ENCODE measurements at places on chromosomes 6 and 20.
A peak's percentile ranks its signal among the peaks of the same experiment; 100 is the strongest.

DNA sequence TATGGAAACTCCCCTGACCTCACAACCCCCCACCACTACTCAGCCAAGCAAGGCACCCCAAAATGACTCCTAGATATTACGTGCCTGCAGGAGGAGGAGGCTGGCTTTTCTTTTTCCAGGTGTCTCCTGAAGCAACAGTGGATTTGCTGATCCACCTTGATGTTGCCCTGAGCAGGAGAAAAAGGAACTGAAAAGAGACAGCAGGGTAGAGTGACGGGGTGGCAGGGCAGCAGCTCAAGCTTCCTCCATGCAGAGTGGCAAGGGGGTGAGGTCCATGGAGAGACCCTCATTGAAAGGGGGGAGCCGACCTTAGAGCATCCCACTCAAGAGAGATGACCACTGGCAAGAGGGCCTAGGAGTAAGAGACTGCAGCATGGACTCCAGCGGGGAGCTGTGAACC is 112.0 kb upstream of the SIRPA start:
- no peak for DNase-seq

GRCh38 chr6:85580878-85581267 is 12.8 kb downstream of the SNX14 start:
- no peak for DNase-seq

GRCh38 chr6:117548797-117549301 is 53.5 kb downstream of the GOPC start:
- no peak for DNase-seq

DNA sequence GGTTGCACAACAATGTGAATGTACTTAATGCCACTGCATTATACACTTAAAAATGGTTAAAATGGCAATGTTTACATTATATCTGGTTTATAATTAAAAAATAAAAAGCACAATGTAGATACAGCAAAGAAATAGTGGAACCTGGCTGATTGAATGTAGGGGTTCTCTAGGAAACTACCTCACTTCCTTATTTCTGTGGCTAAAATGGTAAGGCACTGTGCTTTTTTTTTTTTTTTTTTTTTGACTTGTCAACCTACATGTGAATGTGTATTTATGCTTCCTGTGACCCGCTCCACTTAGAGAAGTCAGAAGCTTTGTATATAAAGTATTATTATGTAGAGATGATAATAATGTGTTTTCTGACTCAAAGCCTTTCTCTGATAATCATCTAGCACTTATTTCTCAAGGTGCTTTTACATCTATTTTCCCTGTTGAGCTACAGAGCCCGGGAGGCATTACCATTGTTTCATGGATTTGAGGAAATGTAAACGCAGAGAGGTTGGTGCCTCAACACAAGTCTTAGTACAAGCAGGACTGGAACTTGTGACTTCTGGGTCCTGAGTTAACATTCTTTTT is 55.0 kb downstream of the SOX4 start:
- no peak for DNase-seq

- no peak for DNase-seq
Observed at GRCh38 chr20:40218316-40218969, 470.6 kb downstream of the MAFB start.

DNA sequence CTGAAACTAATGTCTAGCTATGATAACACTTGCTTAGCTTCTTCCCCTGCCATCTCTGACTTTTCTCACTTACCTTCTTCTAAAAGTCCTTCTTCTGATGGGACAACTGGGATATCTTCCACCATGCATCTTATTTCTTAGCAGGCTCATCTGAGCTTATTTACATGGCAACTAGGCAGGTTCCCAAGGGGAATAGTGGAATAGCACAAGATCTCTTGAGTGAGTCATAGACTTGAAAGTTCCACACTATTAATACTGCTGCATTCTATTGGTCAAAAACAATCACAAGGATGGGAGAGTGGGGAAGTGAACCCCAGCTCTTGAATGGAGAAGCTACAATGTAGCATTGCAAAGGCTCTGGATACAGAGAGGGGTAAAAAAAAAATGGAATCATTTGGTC is 142.1 kb downstream of the HAO1 start:
- DNase-seq: no peak

GRCh38 chr6:47698342-47698787 is at the start of gene ADGRF4:
Gene ADGRF4 (plus strand): TSS chr6:47698580. CDS start chr6:47707246, 8,666 bp downstream.
- DNase-seq: no peak

- DNase-seq: no peak
Observed at GRCh38 chr20:64006490-64006889, 25.6 kb downstream of the PRPF6 start.

DNA sequence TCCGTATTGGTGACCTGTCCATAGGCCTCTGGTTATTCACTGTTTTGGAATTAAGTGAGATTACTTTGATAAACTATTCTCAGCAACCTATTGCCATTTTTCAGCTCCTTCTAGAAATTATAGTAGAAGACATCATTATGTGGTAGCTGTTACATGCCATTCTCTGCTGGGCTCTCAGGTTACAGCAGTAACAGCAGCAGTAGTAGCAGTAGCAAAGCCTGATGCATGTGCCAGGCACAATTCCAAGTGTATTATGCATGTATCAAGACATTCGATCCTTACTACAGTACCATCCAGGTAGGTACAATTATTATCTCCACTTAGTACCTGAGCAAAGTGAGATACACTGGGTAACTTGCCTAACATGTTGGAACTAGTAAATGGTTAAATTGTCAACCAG is 74.3 kb downstream of the RPS12 start:
- no peak for DNase-seq

DNA sequence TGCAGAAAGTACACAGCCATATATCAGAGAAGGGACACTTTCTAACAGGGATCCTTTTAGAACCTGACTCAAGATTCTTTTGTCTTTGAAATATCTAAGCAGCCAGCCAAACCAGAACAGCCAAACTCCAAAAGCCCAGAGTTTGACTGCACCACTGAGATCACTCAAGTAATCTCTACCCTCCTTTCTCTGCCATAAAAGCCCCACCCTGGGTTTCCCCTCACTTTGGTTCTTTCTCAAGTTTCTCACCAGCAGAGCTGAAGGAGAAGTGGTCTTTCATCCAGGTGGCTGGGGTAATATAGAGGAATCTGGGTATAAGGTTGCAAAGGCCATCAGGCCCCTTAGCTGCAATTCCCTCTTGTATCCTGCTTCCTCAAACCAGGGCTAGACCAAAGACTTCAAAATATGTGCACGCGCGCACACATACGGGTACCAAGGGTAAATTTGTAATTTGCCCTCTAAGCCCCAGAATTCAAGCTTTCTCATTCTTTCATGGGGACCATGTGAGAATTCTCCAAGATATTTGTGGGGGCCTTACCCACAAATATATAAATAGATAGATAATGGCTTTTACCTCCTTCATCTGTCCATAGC is 42.9 kb downstream of the GPX5 start:
- DNase-seq: no peak

DNA sequence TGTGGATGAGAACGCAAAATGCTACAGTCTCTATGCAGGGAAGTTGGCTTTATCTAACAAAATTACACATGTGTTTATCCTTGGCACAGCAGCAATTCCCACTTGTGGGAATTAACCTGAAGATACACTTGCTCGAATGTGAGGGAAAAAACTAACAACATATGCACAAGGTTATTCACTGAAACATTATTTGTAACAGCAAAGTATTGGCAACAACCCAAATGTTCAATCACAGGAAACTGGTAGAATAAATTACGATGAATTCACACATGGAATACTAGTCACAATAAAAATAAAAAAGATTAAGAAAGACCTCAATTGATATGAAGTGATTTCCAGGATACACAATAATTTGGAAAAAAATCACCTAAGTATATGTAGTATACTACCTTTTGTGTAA is 68.1 kb upstream of the OGFRL1 start:
- no peak for DNase-seq

GRCh38 chr6:35321091-35321490 is 21.3 kb upstream of the PPARD start:
- no peak for DNase-seq

- DNase-seq: peak; percentile 23
Observed at GRCh38 chr6:137589067-137589848, 95.1 kb upstream of the OLIG3 start.

DNA sequence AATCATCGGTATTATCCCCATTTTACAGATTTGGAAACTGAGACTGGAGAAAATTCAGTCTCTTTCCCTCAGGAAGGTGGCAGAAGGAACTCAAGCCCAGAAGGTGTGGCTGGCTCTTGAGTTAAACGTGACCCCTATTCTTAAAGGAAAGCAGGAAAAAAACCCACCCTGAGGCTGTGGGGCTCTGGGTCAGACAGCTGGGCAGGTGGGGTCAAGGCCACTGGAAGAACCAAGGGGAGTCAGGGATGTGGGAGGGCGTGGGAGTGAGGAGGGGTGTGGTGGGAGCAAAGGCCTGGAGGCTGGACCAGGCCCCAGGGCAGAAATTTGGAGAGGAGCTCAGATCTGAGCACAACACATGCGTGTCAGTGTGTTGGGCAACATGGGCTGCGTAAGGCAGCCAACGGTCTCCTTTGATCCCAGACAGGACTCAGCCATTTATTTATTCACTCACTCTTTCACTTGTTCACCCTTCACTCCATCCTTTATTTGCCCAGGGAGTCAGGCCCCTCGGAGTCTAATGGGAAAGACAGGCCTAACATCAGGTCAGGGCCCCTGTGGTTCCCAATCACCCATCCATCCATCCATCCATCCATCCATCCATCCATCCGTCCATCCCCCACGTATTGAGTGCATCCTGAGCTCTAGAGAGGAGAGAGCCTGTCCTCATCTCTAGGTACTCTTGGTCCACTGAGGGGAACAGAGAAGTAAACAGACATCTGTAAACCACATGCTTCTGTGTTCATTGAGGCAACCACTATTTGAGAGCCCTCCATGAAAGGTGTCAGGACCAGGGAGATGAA is 165.0 kb downstream of the VEGFA start:
- no peak for DNase-seq

DNA sequence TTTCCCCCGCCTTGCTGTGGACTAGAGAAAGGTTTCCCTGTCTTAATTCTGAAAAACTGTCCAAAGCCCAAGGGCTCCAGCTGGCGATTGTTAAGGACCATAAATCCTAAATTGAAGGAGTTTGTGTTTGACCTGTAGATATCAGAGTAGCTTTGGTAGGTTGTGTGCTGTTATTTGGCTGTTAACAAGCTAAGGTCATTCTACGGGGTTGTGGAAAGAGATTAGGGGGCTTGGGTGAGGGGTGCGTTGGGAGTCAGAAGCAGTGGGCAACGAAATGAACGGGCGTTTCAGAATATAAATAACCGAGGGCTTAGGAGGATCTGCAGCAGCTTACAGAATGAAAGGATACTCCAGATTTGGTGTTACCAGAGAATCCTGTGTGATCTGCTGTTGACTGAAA is 32.6 kb upstream of the BTN3A2 start:
- DNase-seq: no peak

- no peak for DNase-seq
Observed at GRCh38 chr6:113457198-113457597, 399.9 kb upstream of the MARCKS start.

GRCh38 chr6:36599791-36600209 is 5.6 kb downstream of the SRSF3 start:
- DNase-seq: no peak
